ENCODE measurements at places on chromosomes 5 and 9.
A peak's percentile ranks its signal among the peaks of the same experiment; 100 is the strongest.

DNA sequence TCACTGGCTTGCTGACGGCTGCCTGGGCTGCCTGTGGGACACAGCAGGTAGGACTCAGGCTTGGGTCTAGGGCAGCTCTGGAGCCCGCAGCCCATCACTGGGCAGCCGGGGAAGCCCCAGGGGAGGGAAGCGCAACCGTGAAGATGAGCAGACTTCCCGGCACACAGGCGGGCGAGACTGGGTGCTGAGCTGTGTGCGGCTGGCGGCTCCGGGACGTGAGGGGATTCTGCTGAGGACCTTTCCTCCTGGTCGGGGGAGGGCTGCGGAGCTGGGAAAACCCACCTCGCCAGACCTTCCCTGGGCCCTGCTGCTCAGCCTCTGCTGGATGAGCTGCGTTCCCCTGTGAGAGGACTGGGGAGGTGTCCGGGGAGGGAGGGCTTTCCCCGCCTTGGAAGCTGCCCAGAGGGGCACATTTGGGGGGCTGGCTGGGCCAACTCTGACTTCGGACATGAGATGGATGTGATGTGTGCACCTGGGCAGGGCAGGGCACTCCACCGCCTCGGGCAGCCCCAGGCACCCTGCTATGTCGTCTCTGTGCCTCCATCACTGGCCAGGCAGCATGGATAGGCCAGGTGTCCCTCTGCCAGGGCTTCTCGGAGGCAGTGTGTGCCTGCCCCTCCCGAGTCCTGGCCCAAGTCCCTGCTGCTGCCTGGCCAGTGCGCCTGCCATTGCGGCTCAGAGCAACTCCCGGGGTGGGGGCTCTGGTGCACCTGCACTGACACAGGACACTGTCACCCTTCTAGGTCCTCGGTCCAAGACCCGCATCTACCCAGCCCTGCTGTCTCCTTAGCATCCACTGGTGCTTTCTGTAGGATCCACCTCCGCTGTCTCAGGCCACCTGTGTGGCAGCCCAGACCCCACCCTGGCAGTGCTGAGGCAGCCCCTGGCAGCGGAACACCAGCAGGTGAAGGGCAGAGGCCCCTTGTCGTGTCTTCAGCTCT lies 66.4 kb downstream of the COL5A1 start:
- DNase-seq: no peak

- no peak for DNase-seq
Observed at GRCh38 chr5:14313986-14314690, 171.0 kb downstream of the TRIO start.

DNA sequence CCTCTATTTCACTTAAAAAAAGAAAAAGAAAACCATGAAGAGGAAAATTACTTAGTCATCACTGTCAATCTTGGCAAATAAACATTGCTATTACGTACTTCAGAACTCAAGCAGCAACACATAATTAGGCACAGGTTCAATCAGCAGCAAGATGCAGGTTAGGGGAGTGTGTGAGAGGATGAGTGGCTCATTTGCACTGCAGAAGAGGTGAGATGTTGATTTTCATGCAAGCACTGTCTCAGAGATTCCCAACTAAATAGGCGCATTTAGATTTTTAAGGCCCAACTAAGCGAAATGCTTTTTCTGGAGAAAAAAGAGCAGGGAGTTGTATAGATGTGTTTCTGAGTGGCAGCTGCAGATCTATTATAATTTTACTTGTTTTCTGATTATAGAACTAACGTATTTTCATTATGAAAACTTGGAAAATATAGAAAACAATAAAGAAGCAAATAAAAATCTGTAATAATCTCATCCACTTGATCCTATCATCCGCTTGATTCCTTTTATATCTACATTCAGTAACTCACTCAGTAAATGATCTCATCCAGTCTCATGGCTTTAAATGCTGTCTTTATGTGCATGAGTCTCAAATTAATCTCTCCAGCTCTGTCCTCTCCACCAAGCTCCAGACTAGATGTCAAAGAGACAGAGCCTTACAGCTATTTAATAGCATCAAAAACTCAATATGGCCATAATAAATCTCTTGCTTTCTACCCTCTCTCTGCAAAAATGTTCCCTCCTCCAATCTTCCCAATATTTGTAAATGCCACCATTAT lies 162.5 kb downstream of the ZNF462 start:
- DNase-seq: no peak

DNA sequence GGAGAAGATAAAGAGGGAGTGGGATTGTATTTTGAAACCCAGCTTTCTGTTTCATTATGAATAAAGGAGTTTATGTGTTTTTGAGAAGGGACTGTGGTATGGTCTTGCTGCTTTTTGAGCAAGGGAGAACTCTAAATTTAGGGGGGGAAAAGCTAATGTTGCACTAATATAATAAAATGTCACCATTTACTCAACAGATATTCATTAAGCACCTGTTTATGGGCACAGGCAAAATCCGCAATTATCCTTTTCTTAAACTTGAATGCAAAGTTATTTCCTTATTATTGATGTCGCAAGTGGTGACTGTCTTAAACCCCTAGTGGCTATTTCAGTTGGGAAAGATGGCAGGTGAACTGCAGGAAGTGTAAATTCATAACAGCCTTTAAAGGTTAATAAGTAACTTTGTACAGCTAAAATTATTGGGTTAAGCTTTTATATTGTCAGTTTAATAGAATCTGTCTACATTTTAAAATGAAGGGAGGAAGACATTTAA lies 1.5 kb downstream of the CDC42SE2 start:
- DNase-seq: peak; percentile 65

- peak; percentile 49 for DNase-seq
Observed at GRCh38 chr5:177312649-177313181, 1.0 kb upstream of the MXD3 start.

DNA sequence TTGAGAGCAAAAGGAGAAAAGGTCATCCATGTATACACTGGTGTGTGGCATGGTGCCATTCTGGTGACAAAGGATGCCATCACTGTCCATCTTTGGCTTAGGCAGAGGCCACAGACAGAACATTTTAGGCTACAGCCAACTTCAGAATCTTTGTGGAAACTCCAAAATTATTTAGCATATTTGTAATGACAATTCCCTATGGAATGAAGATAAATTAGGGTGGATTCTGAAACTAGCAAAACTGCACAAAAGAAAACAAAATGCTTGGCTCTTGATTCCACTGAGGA lies 92.5 kb downstream of the FBXW11 start:
- DNase-seq: no peak

DNA sequence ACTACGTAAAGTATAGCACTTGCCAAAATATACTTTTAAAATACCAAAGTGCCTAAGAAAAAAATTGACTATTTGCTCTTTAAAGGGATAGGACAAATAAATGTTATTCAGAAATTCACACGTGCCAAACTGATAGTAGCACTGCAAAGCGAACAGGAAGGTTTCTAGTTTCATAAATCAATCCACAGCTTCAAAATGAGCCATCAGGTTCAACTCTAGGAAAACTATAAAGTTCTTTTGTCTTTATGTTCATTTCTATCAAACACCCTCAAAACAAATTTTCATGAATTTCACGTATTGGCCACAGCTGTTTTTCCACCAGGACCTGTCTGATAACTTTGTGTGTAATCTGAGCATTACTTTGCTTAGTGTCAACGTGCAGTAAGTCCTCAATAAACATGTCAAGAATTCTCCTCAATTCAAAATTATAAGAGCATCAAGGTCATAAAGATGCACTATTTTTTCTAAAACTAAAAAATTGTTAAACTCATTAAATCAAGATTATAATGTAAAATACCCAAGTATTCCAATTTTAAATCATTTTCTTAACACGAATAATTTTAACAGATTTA lies 3.0 kb downstream of the RNF130 start:
- DNase-seq: no peak

DNA sequence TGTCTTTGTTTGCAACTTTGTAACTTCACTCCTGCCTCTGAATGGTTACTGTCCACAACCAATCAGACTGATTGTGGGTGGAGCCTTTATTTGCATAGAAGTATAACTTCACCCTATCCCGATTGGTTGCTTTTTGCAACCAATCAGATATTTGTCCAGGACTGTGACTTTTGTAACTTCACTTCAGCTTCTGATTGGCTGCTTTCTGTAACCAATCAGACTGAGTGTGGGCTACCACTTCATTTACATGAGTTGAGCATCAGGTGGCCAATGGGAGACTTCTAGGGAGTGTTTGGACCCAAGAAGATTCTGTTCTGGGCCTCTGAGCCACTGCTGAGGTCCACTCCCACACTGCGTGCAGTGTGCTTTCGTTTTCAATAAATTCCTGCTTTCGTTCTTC lies 1810.7 kb upstream of the CDH6 start:
- no peak for DNase-seq

GRCh38 chr5:94082405-94082804 lies 341.0 kb upstream of the POU5F2 start:
- DNase-seq: no peak

DNA sequence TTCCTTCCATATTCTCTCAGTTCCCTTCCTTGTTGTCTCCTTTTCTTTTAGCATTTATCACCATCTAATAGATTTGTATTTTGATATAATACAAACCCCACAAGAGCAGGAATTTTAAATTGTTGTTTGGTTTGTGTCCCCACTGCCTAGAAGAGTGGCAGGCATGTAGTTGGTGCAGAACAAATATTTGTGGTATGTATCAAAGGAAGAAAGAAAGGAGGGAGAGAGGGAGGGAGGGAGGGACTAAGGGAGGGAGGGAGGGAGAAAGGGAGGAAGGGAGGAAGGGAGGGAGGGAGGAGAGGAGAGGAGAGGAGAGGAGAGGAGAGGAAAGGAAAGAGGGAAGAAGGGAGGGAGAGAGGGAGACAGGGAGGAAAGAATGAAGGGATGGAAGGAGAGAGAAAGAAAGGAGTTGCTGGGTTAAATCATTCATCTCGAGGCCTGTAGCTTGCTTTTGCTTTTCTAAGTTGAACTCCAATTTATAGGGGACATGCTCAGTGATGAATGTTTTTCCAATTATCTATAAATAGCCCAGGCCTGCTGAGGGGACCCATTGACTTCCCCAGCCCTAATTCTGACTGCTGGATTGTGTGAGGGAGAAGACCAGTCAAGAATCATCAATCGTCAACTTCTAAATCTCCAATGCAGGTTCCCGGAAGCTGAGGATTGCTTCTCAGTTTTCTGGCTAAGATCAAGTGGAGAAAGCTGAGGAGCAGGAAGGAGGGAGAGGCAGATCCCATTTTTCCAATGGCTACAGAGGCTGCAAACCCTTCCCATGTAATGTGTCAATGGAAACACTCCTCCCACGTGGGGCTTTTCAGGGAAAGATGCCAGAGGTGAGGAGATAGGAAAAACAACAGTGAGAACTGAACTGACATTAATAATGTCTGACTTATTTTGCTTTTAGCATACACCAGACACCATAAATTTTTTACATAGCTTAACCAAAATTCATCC lies 320.7 kb downstream of the ASTN2 start:
- no peak for DNase-seq

DNA sequence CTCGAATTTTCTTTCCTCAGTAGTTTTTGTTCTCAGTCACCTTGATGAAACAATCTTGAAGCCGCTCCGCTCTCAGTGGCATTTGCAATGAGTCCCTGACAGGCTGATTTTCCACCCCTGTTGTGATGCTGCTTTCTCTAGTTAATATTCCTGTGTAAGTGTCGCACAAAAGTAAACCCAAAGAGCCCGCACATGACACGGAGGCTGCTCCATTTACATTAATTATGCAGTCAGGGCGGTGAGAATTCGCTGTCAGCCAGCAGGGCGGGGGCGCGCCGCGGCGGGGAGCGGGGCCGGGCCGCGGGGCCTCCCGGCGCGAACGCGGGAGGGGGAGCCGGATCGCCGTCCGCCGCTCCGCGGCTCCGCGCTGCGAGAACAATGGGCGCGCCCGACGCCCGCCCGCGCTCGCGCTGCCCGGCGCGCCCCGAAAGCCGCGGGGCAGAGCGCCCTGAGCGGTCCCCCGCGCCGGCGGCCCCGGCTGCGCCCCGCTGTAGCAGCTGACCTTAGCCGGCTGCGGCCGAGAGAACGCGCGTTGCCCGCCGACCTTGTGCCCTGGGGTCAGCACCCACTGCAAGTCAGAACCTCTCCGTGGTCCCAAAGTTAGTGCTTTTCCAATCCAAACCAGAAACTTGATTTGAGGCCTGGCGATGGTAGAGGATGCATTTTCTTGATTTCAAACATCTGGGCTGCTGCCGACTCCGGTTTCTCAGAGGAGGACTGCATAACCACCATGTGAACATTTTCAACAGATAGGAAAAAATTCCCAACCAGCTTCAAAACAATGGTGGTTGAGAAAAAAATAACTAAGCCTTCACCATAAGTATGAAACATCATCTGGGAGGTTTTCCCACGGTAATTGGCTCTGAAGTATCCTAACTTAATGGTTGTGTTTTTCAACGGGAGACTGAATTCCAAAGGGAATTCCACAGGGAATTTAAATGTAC lies 142.6 kb downstream of the PBX3 start:
- peak; percentile 36 for DNase-seq

GRCh38 chr5:133664422-133664821 lies 52.1 kb upstream of the FSTL4 start:
- peak; percentile 22 for DNase-seq

DNA sequence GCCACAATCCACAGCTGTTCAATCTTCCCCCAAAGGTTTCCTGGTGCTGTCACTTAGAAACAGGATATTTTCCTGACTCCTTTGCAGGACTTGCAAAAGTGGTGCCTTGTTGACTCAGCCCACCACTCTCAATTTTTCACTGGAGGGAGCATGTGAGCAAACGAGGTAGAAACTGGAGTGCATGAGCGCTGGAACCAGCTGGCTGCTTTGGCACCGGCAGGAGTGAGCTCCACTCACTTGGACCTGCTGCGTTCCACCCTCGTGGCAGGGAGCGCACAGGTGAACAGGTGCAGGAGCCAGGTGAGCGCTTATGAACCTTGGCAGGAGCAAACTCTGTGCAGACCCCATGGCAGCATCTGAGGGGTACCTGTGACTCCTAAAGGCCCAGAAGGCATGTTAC lies 364.1 kb upstream of the RORB start:
- no peak for DNase-seq

DNA sequence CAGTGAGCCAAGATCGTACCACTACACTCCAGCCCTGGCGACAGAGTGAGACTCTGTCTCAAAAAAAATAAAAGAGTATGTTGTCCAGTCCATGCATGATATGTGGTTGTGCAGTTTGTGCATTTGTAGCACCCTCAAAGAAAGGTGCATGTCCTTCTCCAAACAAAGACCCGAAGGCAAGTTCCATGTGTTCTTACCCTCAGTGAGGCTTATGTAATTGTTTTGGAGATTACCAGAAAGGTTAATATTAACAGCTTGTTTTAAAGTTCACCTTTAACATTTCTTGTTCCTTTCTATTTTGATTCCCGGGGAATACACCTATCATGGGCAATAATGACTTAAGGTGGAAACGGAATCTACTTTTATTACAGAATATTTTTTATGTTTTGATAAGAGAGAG lies 22.3 kb downstream of the KIAA1191 start:
- no peak for DNase-seq

- no peak for DNase-seq
Observed at GRCh38 chr9:101925498-101925897, 187.1 kb upstream of the GRIN3A start.

- DNase-seq: no peak
Observed at GRCh38 chr5:148414833-148415232, 31.1 kb downstream of the FBXO38 start.
